Large intestine (tissue), 12 donors: ENCODE measurements at places on chromosomes 16 and 17. TPM values are rescaled to one million over a fixed set of nuclear protein-coding genes. Genes with fewer than 3 reads are reported as not detected.

GRCh38 chr16:57061084-57061905, 31.1 kb upstream of the CPNE2 start:
- no peak overlapping the region for H3K27ac ChIP-seq
- H3K27me3 ChIP-seq, result no peaks in the 10 kb centered on the region
- no peak for DNase-seq
- no peaks in the 10 kb centered on the region for H3K36me3 ChIP-seq
- no peak overlapping the region for H3K4me3 ChIP-seq

CHD9NB gene
- 0.85 TPM for polyA plus RNA-seq

DNA sequence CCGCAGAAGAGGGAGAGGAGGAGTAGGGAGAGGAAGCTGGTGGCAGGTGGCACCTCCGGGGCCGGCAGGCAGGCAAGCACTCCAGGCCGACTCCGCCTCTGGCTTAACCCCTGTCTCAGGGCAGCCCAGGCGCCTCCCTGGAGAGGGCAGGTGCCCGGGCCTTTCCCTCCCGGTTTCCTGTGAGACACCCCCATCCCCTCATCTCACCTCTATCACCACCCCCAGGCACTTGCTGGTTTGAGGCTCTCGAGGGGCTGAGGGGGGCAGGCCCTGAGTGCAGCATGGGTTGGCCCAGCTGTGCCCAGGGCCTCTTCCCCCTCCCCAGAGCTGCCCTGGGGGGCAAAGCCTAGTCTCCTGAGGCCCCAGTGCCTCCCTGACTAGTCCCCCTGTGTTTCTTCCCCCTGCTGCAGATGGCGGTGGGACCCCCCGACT, 6.0 kb downstream of the DOC2A start:
- H3K27me3 ChIP-seq, result peaks cover 5% of the 10 kb centered on the region
- peaks cover under 1% of the 10 kb centered on the region for H3K4me1 ChIP-seq
- peaks cover 28% of the 10 kb centered on the region for H3K36me3 ChIP-seq
- no peak overlapping the region for H3K4me3 ChIP-seq
- H3K27ac ChIP-seq, result no peak overlapping the region

DNA sequence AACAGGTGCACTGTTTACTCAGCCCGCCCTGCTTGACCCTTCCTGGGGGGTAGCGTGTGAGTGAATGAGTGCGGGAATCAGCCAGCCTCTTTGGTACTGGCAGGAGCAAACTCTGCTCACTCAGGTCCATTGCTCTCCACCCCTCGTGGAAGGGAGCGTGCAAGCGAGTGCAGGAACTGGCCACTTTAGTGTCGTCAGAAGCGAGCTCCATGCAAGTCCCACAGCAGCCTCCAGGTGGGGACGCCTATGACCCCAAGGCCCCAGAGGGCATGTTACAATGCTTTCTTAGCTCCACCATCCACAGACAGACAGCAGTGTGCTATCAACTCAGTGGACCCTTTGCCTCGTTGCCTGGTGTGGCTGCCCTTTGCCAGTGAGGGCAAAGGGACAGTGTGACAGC, 1025.1 kb upstream of the CDH8 start:
- H3K27ac ChIP-seq, result no peak overlapping the region
- no peak overlapping the region for H3K4me3 ChIP-seq
- H3K4me1 ChIP-seq, result no peaks in the 10 kb centered on the region
- H3K36me3 ChIP-seq, result no peaks in the 10 kb centered on the region

DNA sequence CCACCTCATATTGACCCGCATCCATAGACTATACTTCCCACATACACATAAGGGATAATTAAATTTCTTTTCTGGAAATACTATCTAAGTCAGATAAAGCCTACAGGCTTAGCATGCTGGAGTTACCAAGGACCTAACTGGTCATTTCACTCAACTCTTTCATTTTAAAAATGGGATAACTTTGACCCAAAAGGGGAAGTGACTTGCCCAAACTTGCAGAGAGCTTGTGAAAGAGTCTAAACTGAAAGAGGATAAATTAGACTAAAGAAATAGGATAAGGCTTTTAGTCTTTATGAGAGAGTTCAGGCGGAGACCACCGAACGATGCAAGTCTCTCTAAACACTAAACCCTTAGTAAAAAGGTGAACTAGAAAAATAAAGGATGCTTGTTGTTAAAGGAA, 3.9 kb upstream of the KRT33A start:
- H3K4me1 ChIP-seq, result no peaks in the 10 kb centered on the region
- no peak overlapping the region for H3K27ac ChIP-seq
- no peak overlapping the region for H3K4me3 ChIP-seq
- H3K36me3 ChIP-seq, result no peaks in the 10 kb centered on the region

ADAP2 gene
- polyA plus RNA-seq, result 4.9 TPM

DNA sequence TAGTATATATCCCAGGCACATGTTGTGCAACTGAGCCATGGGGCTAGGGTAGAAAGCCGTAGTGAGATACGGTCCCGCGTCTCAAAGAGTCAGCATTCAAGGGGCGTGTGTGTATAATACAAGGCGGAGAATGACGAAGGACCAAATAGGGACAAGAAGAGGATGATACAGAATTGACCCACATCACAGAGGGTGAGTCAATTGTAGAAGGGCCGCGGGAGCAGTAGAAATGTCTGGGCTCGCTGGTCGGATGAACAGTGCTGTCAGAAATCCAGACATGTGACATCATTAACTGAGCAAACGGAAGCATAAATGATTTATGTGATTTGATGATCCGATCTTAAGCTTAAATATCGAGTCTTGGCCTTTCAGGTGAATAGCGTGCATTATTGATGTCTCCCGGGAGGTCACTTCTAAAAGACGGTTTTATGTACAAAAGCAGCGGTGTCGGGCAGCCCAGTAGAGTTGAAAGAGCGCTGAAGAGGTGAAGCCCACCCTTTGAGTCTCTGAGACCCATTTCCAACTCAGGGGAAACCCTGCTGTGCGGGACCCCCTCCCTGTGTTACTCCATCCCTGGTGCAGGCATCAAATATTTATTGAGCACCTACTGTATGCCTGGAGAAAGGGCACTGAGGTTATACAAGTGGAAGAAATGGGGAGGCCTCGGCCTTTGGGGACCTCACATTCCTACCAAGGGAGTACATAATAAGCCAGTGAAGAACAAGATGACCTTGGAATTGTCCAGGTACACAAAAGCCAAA, 45.1 kb downstream of the ATP2C2 start:
- no peak overlapping the region for H3K27ac ChIP-seq
- H3K36me3 ChIP-seq, result no peaks in the 10 kb centered on the region
- H3K27me3 ChIP-seq, result no peaks in the 10 kb centered on the region
- no peak overlapping the region for H3K4me3 ChIP-seq
- no peaks in the 10 kb centered on the region for H3K4me1 ChIP-seq
- no peak for DNase-seq

UMOD gene
- not detected for polyA plus RNA-seq

DNA sequence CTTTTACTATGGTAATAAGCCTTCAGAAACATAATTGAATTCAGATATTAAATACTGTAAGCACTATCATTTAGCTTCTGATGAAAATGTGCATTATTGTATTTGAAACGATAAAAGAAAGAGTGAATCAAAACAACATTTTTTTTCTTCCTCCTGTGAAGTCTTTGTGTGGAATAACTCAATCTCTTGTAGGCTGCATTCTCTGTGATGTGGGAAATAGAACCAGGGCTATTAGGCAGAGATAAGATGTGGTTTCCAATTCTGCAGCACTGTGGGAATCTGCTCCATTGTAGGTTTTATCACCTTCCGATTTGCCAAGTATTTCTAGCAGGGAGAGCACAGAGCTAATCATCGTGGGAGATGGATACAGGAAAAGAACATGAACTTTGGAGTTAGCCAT, 624.5 kb downstream of the RBFOX1 start:
- no peak for DNase-seq
- no peak overlapping the region for H3K27ac ChIP-seq
- H3K27me3 ChIP-seq, result no peaks in the 10 kb centered on the region
- H3K4me3 ChIP-seq, result no peak overlapping the region
- no peaks in the 10 kb centered on the region for H3K4me1 ChIP-seq

KRT12 gene
- 0.16 TPM for polyA plus RNA-seq

SMG1 gene
- 41.5 TPM for polyA plus RNA-seq

SPATA22 gene
- not detected for polyA plus RNA-seq

- no peak overlapping the region for H3K4me3 ChIP-seq
- no peaks in the 10 kb centered on the region for H3K36me3 ChIP-seq
- no peak for DNase-seq
- no peak overlapping the region for H3K27ac ChIP-seq
- no peaks in the 10 kb centered on the region for H3K4me1 ChIP-seq
- peaks cover 11% of the 10 kb centered on the region for H3K27me3 ChIP-seq
These were observed 193.4 kb downstream of the FOXL1 start for GRCh38 chr16:86771506-86772460.

ODAD4 gene
- polyA plus RNA-seq, result 0.87 TPM

DNA sequence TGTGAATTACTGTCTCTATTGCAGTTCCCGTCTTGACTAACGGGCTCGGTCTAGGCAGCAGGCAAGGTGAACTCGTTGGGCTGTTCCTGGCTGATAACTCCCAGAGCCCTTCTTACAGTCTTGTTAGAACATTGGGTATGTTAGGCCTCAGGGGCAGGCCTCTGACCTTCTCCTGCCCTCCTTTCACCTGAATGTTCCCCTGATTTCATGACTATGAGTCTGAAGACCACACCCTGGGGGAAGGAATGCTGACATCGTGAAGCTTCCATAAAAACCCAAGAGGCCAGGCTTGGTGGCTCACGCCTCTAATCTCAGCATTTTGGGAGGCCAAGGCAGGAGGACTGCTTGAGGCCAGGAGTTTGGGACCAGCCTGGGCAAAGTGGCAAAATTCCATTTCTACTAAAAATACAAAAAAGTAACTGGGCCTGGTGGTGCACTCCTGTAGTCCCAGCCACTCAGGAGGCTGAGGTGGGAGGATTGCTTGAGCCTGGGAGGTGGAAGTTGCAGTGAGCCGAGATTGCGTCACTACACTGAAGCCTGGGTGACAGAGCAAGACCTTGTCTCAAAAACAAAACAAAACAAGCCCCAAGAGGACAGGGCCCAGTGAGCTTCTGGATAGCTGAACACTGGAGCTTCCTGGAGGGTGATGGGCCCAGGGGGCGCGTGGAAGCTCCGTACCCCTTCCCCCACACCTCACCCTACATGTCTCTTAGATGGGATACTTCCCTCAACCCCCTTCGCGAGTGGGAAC, 47.8 kb upstream of the FBXO47 start:
- H3K4me3 ChIP-seq, result no peak overlapping the region
- H3K36me3 ChIP-seq, result no peaks in the 10 kb centered on the region
- H3K27me3 ChIP-seq, result no peaks in the 10 kb centered on the region
- H3K27ac ChIP-seq, result no peak overlapping the region
- no peaks in the 10 kb centered on the region for H3K4me1 ChIP-seq

PTGES3L gene
- 3.4 TPM for polyA plus RNA-seq

DNA sequence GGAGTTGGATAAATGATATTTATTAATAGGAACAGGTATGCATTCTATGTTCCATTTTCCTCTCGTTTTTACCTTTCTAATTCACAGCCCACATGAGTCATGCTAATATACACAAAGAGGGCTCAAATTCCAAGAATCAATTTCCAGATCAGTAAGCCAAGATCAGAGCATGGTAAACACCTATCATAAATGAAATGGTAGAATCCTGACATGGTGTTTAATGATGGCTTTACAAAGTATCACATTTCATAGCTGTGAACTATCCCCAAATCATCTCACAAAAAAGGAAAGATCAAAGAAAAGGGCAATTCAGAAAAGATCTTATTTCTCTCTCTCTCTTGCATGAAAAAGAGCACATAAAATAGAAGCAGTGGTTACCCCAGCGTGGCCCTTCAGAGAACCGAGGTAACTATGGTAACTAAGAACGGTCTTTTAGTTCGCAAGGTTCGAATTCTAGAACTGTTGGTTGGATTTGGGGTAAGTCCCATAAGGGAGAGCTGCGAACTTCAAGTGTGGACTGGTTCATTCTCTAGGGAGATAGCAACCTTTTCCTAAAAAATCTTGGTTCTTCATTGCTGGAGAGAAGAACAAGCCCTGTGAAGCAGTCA, 73.0 kb downstream of the MARCHF10 start:
- no peak overlapping the region for H3K27ac ChIP-seq
- no peaks in the 10 kb centered on the region for H3K4me1 ChIP-seq
- no peaks in the 10 kb centered on the region for H3K36me3 ChIP-seq

MFAP4 gene
- polyA plus RNA-seq, result 116 TPM
